Astrocyte (in vitro differentiated cells and primary cell): ENCODE measurements at places on chromosomes 3 and 15. TPM values are rescaled to one million over a fixed set of nuclear protein-coding genes. Genes with fewer than 3 reads are reported as not detected.
A peak's percentile ranks its signal among the peaks of the same experiment; 100 is the strongest.

Gene LCTL
- total RNA-seq = 12.8 and 13.2 TPM in 2 replicates

Gene PLIN1
- 0.14 TPM in 1 of 2 replicates, not detected in the other for total RNA-seq

Gene BCL6
- 46.0 and 46.2 TPM in 2 replicates for total RNA-seq

Gene ADAMTS9
- 7.5 and 8.3 TPM in 2 replicates for total RNA-seq

Gene CX3CR1
- 0.17 and 0.32 TPM in 2 replicates for total RNA-seq

Gene CPLX3
- not detected in 2 replicates for total RNA-seq

DNA sequence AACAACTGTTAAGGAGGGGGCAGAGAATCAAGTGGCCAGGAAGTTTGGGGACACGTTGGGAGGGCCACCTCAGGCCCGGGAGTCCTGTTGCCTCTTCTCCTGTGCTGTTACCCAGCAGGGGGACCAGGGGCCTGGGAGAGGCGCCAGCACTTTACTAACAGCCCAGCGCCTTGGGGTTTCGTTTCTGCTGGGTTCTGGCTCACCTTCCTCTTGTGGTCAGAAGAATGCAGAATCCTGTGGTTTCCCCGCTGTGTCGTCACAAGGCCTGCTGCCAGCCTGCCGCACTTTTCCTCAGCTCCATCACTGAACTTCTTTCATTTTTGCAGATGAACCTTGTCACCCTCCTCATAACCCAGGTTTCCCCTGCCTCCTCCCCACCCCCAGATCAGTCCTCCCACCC lies 67.7 kb downstream of the SLC30A4 start:
- peak; percentile 97 for DNase-seq

DNA sequence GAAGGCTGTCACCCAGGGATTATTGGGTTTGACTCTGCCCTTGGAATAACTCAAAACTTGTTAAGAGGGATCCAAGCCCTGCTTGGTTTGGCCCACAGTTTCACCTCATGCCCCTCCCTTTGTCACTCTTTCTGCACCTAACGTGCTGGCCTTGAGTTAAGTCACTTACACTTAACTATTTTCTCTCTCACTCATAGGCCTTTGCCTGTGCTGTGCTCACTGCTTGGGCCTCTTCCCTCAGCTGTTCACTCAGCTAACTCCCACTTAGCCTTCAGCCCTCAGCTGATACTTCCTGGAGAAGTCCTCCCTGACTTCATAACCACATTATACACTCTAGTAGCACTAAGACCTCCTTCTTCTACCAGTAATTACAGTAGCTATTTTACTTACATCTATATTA lies 133.3 kb downstream of the CMSS1 start:
- no peak for DNase-seq

DNA sequence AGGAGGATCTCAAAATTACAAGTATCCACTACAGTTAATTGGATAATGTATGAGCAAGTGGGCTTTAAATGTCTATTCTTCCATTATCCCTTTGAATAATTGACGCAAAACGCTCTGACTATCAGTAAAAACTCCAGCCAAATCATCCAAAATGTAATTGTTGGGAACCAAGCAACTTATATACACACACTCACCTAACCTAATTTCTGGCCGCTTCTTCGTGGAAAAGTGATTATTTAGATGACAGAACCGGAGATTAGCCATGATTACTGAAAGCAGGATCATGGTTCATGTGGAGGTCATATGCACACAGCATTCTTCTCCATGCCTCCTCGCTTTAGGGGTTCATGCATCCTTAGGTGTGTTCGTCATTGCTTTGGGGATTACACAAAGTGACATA lies 992.4 kb downstream of the NAALADL2 start:
- no peak for DNase-seq

DNA sequence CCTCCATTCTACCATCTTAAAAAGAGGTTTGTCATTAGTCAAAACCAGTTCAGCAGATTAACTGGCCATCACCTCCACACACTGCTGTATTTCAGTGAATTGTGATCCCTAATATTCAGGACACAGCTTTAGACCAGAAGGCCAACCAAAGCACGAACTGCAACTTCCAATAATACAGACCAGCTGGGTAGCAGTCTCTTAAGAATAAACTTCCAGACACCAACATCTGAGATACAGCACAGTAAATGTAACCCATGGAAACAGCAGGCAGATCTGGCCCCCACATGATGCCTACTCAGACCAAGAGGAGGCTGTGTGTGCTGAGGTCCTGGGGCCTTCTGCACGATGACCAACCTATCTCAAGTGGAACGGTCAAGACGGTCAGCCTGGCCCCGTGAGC lies 34.9 kb downstream of the SPATA12 start:
- no peak for DNase-seq

GRCh38 chr3:33318710-33319380 lies 41.6 kb downstream of the FBXL2 start:
- no peak for DNase-seq

GRCh38 chr3:142844339-142844977 lies 44.4 kb downstream of the PCOLCE2 start:
- DNase-seq = peak; percentile 48

DNA sequence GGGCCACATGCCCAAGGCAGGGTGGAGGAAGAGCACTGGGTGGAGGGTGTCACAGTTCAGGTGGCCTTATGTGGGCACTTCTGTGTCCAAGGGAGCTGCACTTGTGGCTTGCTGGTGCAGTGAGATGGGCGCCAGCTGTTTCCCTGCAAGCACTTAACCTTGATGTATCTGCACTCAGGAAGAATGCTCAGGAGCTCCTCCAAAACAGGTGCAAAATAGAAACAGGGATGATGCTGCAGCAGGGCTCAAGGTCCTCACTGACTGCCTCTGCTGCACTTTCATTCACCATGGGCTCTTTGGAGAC lies 151.3 kb downstream of the CADPS start:
- DNase-seq = no peak

DNA sequence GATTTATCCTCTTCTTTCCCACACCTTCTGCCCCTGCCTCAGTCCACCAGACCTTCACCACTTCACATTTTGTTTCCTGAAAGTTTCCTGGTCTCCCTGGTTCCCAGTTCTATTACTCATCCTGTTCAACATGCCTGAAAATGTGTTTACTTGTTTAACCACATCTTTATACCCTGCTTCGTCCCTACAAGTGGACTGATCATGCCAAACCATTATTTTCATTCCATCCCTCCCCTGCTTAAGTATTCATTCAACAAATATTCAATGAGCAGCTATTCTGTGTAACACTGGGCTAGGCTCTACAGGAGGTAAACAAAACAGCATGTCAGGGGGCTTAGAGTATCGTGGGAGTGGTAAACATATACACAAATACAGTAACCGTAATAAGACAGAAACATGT lies 5.5 kb downstream of the MYO5A start:
- DNase-seq = peak; percentile 94

- DNase-seq = peak; percentile 26
These were observed 726.2 kb downstream of the ROBO1 start for GRCh38 chr3:79041621-79042020.

GRCh38 chr15:78212546-78213424 lies 21.6 kb downstream of the ACSBG1 start:
- DNase-seq = peak; percentile 69

GRCh38 chr15:48414015-48414414 lies 82.8 kb downstream of the DUT start:
- peak; percentile 88 for DNase-seq

DNA sequence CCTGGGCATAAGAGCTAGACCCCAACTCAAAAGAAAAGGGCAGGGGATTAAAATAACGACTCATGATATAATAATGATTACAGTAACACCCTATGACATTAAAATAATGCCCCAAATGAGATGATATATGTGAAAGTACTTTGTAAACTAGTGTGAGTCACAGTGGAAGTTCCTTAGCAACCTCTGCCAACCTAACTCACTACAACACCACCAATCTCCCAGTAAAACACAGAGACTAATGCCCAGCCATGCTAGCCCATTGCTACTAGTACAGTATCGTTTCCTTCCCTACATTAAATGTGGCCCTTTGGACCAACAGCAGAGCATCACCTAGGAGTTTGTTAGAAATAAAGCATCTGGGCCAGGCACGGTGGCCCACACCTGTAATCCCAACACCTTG lies 11.2 kb upstream of the ADAMTS7 start:
- no peak for DNase-seq

DNA sequence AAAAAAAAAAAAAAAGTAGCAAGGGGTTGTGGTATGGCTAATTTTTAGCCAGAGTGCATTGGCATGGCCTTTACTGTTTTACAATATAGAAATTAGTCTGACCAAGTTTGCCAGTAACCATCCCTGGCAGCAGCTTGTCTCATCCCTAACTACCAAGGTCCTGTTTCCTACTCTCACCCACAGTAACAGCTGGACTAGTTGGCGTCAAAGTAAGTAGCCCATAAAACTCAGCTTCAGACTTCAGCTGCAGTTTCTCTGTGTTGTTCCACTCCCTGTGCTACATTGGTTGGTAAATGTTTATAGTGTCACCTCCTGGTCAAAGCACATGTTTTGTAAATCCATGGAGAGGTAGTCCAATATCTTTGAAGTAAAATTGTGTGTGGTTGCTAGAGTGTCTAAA lies 691.3 kb downstream of the ZPLD1 start:
- DNase-seq = no peak

DNA sequence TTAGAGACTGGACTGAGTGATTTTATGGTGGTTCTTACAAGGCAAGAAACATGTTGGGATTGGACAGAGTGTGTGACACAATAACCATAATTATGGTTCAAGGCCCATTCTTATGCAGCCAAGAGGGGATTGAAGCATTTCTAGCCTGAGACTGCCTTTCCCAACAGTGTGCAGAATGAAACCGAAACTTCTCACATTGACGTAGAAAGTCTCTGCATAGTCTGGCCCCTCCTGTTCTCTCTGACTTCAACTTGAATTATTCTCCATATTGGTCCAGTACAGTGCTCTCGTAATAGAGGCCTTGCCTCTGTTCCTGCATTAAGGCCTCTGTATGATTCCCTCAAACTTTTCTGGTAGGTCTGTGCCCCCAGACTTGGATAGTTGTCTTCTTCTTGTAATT lies 138.3 kb downstream of the DIPK2A start:
- no peak for DNase-seq

- DNase-seq = no peak
These were observed 130.1 kb downstream of the RYR3 start for GRCh38 chr15:33440900-33441299.

DNA sequence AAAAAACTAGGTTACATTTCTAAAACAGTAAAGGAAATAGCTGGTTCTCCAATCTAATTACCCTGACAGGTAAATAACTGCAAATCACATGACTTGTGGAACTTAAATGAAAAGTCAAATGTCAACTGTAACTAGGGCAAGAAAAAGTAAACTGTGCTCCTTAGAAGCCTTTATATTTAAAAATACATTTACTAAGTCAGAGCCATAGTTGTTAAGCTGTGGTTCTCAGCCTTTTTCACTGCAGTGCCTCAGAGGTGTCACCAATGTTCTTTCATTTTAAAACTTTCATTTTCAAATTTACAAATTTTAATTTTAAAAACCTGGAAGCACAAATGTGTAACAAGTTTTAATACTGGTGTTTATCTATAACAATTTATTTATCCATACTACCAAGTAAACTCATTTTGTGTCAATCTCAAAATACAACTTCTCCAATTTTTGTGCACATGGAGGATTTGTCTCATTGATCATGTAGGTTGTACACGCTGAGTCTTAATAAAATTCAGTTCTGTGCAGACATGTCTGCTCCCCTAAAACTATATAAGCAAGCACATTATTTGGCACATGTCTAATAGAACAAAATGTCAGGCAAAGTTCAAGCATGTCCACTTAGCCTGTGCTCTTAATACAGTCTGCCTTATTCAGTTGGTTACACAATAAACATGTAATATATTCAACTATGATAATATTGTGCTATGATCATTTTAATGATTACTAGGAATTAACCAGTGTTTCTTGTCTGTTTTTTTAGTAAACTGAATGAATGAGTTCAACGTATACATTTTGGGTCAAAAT lies 70.4 kb downstream of the DLG1 start:
- DNase-seq = no peak

GRCh38 chr15:85986741-85987140 lies 92.9 kb upstream of the AGBL1 start:
- DNase-seq = no peak
